ENCODE measurements at places on chromosomes 12 and 14.

GRCh38 chr12:114799574-114800487 is 115.9 kb upstream of the TBX3 start:
- DNase-seq, result no peak

GRCh38 chr12:34406228-34406995 is 384.1 kb downstream of the ALG10 start:
- DNase-seq, result no peak

DNA sequence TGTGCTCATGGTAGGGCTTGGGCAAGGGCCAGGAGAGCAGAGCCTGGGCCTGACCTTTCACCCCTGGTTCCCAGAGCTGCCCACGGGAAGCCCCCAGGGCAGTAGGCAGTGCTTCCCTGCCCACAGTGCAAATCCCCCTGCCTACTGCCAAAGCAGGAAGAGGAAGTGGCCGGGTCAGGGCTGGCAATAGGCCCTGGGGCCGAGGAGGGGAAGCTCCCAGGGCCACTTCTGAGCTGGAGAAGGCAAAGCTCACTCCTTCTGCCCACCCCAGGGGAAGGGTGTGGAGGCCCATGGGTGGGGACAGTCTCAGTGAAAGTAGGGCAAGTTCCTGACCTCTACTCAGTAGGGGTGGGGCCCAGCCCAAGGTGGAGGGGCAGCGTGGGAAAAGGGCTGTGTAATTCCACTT is 5.4 kb upstream of the NR4A1 start:
- DNase-seq, result no peak

- DNase-seq, result peak; percentile 78
Observed at GRCh38 chr12:131132118-131132892, 178.6 kb downstream of the ADGRD1 start.

DNA sequence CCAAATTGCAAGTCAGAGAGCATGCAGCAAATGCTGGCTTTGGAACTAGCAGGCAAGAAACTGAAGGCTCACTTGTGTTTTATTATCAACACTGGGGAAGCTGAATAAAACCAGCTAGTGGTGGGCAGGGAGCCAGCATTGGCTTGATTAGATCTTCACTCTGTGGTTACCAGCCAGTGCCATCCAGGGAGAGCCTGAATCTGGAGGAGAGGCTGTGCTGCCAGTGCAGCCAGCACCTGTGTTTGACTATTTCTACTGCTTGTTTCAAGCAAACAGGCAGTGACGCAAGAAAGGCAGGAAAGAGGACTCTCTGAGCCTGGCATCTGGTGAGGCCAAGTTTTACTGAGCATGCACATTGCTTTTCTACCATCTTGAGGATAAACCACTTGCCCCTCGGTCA is 247.0 kb downstream of the PHLDA1 start:
- no peak for DNase-seq

GRCh38 chr14:85572011-85572410 is 42.1 kb downstream of the FLRT2 start:
- no peak for DNase-seq
